Esophagus squamous epithelium (tissue), 5 donors: ENCODE measurements at places on chromosomes 5 and 9.

GRCh38 chr5:67693956-67694809 is 497.6 kb upstream of the CD180 start:
- no peak overlapping the region for H3K4me3 ChIP-seq
- no peak for DNase-seq
- peaks cover 21% of the 10 kb centered on the region for H3K4me1 ChIP-seq
- H3K27me3 ChIP-seq = no peaks in the 10 kb centered on the region

- H3K36me3 ChIP-seq = no peaks in the 10 kb centered on the region
- H3K27ac ChIP-seq = no peak overlapping the region
- DNase-seq = no peak
- no peaks in the 10 kb centered on the region for H3K4me1 ChIP-seq
- H3K4me3 ChIP-seq = no peak overlapping the region
- no peaks in the 10 kb centered on the region for H3K27me3 ChIP-seq
These were observed 100.4 kb upstream of the CDH18 start for GRCh38 chr5:20088361-20088760.

DNA sequence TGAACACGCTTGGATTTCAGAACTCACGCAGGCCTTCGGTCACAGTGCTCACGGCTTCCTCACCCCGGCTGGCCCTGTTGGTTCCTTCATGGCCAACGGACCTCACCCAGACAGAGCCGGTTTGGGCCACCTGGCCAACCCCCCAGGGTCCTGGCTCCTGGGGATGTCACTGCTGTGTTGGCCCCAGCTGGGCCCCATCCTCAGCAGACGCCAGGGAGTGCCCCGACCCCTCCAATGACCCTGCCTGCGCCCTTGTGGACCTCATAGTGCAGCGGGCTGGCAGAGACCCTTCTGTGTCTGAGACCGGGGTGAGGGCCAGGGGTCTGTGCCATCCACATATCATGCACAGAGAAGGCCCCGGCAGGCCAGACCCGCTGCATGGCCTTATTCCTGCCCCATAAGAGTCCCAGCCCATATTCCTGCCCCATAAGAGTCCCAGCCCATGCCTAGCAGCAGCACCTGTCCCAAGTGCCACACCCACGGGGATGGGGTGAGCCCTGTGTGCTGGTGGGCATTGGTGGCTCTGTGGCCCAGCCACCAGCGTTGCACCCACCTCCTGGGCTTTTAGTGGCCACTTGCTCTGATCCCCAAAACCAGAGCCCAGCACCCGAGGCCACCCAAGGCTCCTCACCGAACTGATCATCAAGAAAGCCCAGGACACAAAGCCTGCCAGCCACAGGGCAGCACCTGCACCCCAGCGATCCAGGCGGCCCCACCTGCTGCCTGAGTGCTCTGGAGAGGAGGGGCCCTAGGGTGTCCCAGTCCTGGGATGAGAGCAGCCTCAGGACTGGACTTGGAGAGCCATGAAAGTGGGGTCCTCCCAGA is 1.3 kb upstream of the LPCAT1 start:
- no peak overlapping the region for H3K27ac ChIP-seq
- no peak overlapping the region for H3K4me3 ChIP-seq
- no peaks in the 10 kb centered on the region for H3K27me3 ChIP-seq
- H3K4me1 ChIP-seq = peaks cover 19% of the 10 kb centered on the region

- no peak overlapping the region for H3K4me3 ChIP-seq
- H3K27ac ChIP-seq = no peak overlapping the region
- H3K27me3 ChIP-seq = peaks cover 23% of the 10 kb centered on the region
- H3K4me1 ChIP-seq = peaks cover 27% of the 10 kb centered on the region
These were observed 4.8 kb upstream of the F2RL1 start for GRCh38 chr5:76813982-76814562.

DNA sequence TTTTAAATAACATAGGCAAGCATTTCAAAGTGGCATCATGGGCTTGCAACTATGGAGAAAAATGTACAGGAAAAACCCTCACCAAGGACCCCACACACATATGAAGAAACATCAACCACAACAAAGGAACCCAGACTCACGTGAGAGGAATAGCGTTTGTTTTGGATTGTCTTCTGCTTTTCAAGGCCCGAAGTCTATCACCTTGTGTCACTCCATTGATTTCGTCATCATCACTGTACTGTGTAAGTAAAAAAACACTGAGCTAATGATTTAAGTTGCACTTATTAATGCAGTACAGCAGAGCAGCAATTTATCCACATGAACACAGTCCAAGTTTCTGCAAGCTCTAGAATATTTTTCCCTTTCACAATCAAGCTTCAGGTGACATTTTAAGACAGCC is 72.4 kb downstream of the HABP4 start:
- H3K27me3 ChIP-seq = no peaks in the 10 kb centered on the region
- no peak overlapping the region for H3K27ac ChIP-seq
- DNase-seq = no peak
- peaks cover 31% of the 10 kb centered on the region for H3K36me3 ChIP-seq
- H3K4me1 ChIP-seq = no peaks in the 10 kb centered on the region

DNA sequence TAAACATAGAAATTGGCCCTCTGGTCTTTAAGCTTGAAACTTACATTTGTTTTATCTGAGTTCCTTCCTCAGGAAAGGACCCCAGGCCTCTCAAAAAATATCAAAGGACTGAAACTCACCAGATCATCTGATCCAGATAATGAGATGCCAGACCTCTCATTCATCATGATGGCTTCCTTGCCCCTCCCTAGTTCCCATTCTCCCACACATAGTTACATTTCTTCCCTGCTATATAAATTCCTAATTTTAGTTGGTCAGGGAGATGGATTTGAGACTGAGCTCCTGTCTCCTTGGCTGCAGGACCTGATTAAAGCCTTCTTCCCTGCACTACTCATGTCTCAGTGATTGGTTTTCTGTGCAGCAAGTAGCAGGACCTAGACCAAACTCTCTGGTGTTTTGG is 119.4 kb upstream of the SPIN1 start:
- no peaks in the 10 kb centered on the region for H3K4me1 ChIP-seq
- DNase-seq = no peak
- no peaks in the 10 kb centered on the region for H3K27me3 ChIP-seq
- no peak overlapping the region for H3K4me3 ChIP-seq
- no peaks in the 10 kb centered on the region for H3K36me3 ChIP-seq

DNA sequence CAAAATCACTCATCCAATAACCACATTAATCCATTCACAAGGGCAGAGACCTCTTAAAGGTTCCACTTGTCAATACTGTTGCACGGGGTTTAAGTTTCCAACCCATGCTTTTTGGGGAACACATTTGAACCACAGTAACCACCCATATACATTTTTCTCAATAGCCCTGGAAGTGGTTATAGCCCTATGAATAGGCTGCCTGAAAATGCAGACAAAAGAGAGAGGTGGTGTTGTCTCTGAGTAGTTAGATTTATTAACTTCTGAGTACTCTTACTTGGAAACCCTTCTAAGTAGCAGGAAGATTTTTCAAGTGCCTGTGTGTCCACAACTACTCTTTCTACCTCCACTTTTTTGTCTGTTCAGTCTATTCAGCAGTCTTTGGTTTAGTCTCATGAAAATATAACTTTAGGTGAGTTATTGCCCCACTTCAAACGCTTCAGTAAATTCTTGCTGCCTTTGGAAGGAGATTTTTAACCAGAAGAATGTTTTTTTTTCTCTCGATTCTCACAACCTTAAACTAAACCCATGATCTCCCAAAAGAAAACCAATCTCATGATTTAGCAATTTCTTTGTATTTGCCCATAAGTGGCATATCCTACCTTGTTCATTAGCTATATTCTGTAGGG is 42.6 kb downstream of the ARHGEF28 start:
- no peaks in the 10 kb centered on the region for H3K27me3 ChIP-seq
- DNase-seq = no peak
- no peak overlapping the region for H3K27ac ChIP-seq

DNA sequence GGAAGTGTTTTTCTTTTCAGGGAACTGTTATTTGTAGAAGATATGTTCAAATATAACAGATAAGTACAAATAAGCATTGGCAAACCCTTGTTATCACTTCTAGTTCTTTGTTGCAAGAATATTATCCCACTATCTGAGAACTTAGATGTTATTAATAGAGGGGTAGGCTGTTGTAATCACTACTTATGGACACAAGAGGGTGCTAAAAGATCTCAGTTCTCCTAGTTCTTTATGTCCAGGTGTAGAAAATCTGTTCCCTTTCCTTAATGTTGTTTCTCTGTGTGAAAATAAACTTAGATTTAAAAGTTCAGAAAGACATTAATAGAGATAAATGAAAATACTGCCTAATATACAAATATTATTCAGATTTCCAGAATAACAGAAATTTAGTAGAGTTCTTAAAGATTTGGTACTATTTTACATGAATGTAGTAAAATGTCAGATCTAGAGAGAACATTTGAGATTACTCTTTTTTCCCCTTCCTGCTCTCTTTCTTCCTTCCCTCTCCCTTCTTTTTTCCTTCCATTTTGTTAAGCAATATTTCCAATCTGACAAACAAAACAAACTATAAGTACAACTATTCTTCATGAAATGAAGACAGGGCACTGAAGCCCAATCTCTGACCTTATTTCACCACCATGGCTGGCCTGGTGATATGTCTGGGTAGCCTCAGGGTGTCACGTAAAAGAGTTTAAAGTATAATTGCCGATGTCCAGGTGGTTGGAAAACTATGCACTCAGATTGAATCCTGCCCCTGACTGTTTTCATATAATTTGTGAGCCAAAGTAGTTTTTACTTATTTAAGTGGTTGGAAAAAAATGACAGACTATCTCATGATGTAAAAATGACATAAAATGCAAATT is 43.6 kb upstream of the C5orf46 start:
- no peaks in the 10 kb centered on the region for H3K36me3 ChIP-seq
- DNase-seq = no peak
- peak overlapping the region; percentile 11 for H3K27ac ChIP-seq
- no peaks in the 10 kb centered on the region for H3K27me3 ChIP-seq
- no peak overlapping the region for H3K4me3 ChIP-seq
- H3K4me1 ChIP-seq = peaks cover 12% of the 10 kb centered on the region

GRCh38 chr5:151270599-151270998 is 17.6 kb downstream of the GM2A start:
- H3K27me3 ChIP-seq = no peaks in the 10 kb centered on the region
- no peak for DNase-seq
- H3K36me3 ChIP-seq = no peaks in the 10 kb centered on the region

- H3K4me1 ChIP-seq = no peaks in the 10 kb centered on the region
- no peak overlapping the region for H3K27ac ChIP-seq
- H3K4me3 ChIP-seq = no peak overlapping the region
- no peaks in the 10 kb centered on the region for H3K27me3 ChIP-seq
These were observed 154.0 kb downstream of the CDH6 start for GRCh38 chr5:31347552-31347905.

GRCh38 chr9:131744720-131745201 is 4.9 kb upstream of the RAPGEF1 start:
- no peaks in the 10 kb centered on the region for H3K27me3 ChIP-seq
- H3K4me1 ChIP-seq = no peaks in the 10 kb centered on the region
- no peak overlapping the region for H3K27ac ChIP-seq
- H3K36me3 ChIP-seq = no peaks in the 10 kb centered on the region
- DNase-seq = no peak
- H3K4me3 ChIP-seq = no peak overlapping the region

DNA sequence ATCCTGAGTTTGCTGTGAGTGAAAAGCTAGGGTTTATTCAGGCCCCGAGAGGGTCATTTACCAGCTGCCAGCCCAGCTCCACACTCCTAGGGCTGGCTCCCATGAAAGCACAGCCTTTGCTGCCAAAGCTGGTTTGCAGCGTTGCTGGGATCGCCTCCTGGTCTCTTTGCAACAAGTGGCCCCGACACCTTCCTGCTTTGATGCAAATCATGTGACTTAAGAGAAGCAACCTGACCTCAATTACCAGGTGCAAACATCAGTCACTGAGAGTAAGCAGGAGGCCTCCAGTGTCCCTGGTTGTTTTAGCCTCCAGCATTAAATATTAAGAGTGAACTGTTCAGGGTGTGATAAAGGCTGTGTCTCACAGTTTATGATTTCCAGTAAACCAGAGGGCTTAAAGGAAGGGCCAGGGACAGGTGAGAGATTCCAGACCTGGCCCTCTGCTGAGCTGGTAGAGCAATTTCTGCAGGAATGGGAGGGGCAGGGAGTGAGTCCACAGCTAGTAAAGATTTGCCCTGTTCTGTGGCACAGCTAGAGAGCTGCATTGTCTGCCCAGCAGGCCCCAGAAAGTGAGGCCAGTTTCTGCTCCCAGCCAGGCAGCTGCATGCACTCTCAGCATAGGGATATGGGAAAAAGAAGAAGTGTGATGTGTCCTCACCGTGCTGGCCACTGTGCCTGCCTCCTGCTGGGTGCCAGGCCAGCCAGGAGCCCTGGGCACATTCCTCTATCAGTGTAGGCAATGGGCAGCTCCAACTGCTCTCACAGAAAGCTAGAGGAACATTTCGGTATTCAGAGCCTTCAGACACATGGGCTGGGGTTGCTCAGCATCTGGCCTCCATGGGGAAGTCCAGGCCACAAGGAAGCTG is 58.0 kb downstream of the SLC22A5 start:
- no peaks in the 10 kb centered on the region for H3K27me3 ChIP-seq
- no peak for DNase-seq
- H3K36me3 ChIP-seq = peaks cover 9% of the 10 kb centered on the region
- H3K4me3 ChIP-seq = no peak overlapping the region
- peaks cover 80% of the 10 kb centered on the region for H3K4me1 ChIP-seq
- H3K27ac ChIP-seq = peak overlapping the region; percentile 88
